ENCODE measurements at places on chromosomes 7 and 10.

GRCh38 chr7:30226614-30227268 lies 57.7 kb upstream of the ZNRF2 start:
- no peak for DNase-seq

GRCh38 chr10:27372095-27372494 lies 131.5 kb upstream of the ACBD5 start:
- no peak for DNase-seq

DNA sequence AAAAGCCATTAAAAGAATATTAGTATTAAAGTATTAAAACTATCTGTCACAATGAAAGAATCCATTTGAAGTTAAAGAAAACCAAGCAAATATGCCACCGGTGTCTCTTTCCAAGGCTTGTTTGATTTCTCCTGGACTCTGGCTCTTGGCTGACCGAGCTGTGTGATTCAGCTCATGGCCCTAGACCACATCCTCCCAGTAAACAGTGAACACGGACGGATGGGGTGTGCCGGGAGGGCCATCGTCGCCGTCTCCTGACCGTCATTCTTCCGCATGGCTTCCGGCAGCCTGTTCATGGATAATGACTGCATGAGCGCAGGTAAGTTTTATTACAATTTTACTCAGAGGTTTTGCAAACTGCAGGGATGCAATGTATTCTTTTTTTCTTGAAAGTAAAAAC lies 218.5 kb downstream of the DNAJB6 start:
- DNase-seq = no peak

DNA sequence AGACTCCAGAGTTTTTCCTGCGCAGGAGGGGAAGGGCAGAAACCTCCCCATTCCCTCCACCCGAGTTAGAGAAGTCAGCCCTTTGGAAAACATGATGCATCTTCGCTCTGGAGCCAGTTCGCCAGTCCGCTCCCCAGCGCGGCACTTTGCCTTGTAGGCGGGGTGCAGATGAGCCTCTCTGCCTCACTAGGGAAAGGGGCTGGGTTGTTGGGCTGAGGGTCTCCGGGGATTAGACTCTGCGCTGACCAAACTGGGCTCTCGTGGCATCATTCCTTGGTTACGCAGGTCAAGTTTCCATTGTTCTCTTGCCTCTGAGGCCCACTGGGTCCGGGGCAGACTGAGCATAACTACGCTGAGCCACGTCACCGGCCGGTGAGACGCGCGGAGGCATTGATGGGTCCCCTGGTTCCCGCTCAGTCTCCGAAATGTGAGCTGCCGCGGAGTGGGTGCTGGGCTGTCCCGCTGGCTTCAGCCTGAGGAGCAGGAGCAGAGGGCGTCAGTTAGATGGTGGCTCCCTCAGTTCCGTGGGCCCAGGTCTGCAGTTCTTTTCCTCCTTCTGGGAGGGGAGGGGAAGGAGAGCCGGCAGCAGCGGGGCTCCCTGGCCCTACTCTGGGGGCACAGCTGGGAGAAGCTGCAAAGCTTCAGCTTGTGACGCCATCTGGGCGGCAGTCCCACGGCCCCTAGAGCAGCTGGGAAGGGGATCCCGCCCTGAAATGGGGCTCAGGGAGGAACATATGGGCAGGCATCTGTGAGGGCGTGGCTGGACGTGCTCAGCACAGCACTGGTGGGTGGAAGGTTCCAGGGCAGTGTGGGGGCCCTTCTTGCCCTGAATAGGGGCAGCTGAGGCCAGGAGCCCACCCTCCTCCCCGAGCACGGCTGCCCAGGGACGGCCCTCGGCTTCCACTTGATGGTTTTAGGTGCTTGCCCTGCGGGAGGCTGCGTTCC lies 121.3 kb upstream of the BTBD16 start:
- DNase-seq = no peak

DNA sequence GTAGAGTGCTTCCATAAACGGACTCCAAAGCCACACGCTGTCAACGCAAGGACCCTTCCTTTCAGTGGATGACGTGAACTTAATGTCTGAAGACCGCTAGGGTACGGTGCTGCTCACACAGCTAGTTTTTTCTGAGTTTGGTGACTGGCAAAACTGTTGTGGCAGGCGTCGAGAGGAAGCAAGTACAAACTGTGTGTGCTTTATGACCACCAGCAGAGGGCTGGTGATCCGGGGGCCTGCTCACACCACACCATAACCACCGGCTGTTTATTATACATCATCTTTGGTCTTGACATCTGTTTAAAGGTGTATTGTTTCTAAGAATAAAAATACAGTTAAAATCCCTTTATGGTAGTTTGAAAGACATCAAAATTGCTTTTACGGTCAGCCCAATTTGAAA lies 37.1 kb upstream of the ATP6V0A4 start:
- no peak for DNase-seq

DNA sequence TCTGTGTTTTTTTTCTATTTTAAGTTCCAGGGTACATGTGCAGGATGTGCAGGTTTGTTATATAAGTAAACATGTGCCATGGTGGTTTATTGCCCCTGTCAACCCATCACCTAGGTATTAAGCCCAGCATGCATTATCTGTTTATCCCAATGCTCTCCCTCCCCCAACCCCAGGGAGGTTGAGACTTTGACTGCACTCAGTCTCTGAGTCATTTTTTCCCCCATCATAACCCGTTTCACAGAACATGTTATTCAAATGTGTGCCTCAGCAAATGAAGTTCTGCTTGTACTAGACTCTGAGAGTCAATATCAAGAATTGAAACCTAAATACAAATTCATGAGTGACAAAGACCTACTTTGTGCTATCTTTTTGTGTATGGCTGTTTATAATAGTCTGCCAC lies 70.0 kb upstream of the CYP26C1 start:
- DNase-seq = no peak

- no peak for DNase-seq
These were observed 43.8 kb downstream of the ENO4 start for GRCh38 chr10:116892907-116893685.

GRCh38 chr10:74145133-74145532 lies 5.5 kb downstream of the AP3M1 start:
- DNase-seq = no peak

GRCh38 chr7:149468208-149468607 lies 7.3 kb upstream of the ZNF777 start:
- no peak for DNase-seq

- no peak for DNase-seq
These were observed 210.1 kb upstream of the INHBA start for GRCh38 chr7:41912851-41913567.

DNA sequence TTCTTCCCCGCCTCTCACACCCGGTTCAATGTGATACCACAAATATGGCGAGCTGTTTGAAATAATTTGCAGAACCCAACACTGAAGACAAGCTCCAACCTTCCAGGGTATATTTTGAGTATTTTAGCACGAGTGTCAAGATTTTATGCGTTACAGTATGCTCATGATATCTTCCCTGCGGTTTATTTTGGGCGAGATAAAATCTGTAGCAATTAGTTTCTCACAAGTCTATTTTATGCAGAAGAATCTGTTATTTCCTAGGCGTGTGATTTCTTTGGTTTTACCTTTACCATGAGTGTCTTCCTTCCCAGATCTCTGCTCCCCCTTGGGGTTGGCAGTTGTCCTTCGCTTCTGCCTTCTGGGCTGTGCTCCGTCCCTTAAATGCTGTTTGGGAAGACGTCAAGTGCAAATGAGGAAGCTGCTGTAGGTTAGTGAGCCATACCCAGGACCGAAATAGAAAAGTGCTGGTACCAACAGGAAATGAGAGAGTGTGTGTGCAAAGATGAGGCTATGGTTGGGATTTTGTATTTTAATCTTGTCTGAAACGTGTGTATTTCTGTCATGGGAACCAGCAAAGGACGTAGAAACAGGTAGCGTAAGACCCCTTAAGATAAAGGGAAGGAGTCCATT lies 299.8 kb downstream of the KLF6 start:
- DNase-seq = no peak
